AG10803 (cell line): ENCODE measurements at places on chromosomes 7 and 10.

DNA sequence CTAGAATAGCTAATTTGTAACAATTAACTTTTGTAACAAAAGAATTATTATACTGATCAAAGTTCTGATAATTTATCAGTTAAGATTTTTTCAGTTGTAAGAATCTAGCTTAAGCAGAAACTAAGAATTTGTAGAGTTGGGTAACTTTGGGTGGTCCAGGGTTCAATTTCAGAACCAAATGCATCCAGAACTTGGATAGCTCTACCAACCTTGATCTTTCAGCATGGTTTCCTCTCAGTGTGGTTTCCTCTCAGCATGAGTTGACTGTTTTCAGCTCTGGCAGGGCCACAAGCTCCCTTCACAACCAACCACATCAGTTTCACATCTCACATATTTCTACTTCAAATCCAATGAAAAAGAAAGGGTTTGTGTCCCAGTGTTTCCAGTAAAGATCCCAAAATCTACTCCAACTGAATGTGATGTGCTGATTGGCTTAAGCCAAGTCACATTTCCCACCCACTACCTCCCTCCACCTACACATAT lies 3.3 kb upstream of the FAS start:
- DNase-seq: peak; percentile 38

- peak; percentile 37 for DNase-seq
Measured at GRCh38 chr10:23525406-23525805, 86.5 kb downstream of the OTUD1 start.

DNA sequence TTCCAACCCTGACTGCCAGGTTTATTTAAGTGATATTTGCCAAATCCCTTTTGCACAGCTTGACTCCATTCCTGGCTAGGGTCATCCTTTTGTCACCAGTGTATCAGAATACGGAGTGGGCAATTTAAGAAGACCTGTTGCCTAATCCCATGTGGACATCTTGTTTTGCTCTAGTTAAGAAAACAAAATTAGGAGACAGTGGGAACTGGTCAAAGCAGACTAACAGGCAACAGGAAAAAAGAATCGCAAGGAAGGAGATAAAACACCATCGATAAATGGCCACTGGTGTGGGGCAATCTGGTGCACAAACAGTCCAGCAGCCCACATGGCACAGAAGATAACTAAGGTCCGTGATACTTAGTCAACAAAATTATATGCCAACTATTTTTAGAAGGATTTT lies 21.4 kb downstream of the KDM7A start:
- no peak for DNase-seq

GRCh38 chr10:72259491-72260238 lies 14.1 kb upstream of the DDIT4 start:
- DNase-seq: peak; percentile 70

DNA sequence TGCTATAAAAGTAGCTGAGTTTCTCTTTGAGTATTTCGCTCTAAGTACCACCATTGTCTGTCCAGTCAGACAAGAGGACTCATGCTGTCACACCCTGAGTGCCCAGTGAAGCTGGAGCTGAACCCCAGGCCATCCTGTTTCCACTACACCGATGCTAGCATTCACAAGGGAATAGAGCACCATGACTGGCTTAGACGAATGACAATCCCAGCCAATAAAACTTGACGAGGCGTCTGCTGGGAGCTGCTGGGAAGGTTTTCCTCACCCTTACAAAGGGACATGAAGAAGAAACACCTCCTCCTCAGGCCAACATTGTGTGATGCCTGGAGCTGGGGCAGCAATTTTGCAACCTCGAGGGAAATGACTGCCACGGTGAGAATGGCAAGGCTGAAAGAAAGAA lies 17.5 kb upstream of the SLIT1 start:
- no peak for DNase-seq

- no peak for DNase-seq
Measured at GRCh38 chr7:98668255-98668654, 51.2 kb downstream of the NPTX2 start.

GRCh38 chr7:50783801-50784507 lies 1.3 kb upstream of the GRB10 start:
- peak; percentile 17 for DNase-seq

DNA sequence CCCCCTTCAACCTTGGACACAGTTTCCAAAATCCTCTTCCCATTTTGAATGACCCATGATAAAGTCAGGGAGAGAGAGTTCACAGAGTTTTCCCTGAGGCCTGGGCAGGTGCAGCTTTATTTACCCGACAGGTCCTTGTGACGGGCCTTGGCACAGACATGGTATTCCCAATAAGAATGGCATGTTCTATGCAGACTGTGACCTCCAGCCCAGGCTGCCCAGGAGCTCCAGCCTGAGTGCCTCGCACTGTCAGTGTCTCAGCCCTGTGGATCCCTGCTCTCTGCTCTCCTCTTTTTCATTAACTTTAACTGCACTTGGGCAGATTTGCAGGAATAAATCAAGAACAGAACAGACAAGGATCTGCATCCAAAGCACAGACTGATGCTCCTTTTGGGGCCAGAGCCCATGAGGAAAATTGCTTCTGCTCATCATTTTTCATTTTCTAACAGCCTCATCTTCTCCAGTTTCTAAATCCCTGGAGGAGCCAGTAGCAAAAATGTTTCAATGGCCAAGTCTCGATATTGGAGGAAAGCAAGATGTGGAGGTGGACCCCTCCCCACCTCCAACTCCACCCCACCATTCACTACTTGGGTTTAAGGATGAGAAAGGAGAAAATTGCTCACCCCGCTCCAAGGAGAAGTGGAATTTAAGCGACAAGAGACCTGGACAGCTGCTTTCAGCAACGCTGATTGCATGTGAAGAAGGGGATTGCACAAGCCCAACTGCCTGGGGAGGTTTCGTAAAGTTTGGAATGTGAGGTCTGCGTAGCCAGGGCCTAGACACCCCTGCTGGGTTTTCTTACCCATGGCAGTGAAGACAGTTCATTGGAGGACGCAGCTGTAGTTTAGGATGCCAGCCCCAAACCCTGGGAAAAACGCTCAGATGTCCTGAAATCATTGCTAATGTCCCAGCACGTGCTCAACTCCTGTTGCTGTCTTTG lies 225.9 kb downstream of the WDR11 start:
- peak; percentile 69 for DNase-seq

DNA sequence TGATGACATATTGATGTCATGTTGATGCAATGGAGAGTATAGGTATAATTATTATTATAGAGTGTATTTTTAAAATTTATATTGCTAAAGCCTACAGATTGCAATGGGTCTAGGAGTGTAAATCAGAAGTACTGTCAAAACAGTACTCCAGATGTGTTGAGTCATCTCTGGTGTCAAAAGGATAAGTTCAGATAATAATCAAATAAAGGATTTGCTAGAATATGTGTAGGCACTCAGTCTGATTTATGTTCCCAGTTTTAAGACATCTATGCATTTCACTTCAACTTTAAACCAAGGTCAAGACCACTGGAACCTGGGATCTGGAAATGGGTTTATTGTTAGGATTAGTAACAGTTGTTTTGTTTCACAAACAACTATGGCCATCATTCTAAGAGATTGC lies 342.3 kb upstream of the BMPER start:
- DNase-seq: peak; percentile 45

- DNase-seq: peak; percentile 35
Measured at GRCh38 chr7:106283831-106284713, 711 bp downstream of the NAMPT start.

- DNase-seq: no peak
Measured at GRCh38 chr10:113524120-113524519, 28.7 kb upstream of the HABP2 start.

GRCh38 chr10:88417387-88418030 lies 165.6 kb downstream of the RNLS start:
- no peak for DNase-seq

DNA sequence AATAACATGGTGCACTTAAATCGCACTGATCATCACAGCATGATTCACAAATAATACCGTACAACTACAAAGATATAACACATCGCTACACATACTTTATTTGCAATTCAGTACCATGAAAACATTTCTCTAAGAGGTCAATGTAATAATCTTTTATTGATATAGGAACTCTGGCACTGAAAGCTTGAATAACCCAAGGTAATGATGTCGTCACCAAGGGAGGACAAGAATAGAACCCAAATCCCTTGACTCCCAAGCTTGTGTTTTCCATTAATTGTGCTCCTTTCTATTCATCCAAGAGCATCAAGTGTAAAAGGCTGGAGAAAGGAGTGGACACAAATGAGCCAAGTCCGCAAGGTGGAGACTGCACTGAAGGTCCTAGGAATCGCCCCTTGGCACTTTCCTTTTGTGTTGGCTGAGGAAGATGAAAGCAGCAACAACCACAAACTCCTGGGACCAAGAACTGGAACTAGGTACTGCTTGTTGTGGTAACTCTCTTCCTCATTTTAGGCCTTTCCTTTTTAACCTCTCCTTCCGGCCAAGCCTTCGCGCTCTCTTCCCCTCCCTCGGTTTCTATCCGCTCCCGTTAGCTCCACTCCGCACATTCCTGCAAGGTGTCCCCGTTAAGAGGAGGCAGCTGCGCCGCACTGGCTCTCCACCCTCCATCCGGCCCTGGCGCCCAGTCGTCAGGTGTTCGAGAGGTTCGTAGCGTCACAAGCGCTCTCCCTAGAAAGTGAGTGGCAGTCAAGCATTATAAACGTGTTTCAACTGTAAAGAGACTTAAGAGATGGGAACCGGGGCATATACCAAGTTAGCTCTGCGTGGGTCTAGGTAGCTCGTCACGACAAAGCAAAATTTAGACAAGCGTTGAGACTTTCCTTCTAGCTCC lies 1.0 kb upstream of the CBLL1 start:
- no peak for DNase-seq

DNA sequence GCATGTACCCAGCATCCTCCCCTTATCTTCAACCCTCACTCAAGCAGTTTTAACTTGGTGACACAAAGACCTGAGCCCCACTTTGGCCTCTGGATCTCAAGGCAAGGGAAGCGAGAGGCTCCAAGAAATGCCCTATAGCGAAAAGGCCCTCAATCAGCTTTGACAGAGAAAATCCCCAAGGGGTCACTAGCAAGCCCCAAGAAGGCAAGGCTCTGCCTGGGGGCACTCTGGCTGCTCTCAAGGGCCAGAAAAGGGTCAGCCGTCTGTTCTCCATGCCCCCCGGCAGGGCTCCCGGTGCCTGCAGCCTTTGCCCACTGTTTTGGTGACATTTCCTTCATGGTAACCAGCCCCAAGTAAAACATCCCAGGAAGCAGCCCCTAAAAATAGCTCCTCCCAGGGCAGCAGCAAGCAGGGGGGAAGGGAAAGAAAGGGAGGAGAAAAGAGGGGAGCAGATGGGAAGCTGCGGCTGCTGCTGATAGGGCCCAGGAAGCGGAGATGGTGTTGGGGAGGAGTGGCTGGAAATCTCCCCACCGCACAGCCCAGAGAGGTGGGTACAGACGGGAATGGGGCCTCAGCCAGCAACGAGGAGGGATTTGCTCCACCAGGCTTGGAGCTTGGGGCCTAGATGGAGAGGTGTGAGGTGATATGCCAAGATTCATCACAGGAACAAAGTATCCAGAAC lies 7.1 kb downstream of the CAMK2G start:
- DNase-seq: no peak

GRCh38 chr7:21945454-21946221 lies at the start of gene CDCA7L:
CDCA7L (minus strand) TSS chr7:21945899; CDS start chr7:21945804, 95 bp downstream.
- DNase-seq: peak; percentile 62

DNA sequence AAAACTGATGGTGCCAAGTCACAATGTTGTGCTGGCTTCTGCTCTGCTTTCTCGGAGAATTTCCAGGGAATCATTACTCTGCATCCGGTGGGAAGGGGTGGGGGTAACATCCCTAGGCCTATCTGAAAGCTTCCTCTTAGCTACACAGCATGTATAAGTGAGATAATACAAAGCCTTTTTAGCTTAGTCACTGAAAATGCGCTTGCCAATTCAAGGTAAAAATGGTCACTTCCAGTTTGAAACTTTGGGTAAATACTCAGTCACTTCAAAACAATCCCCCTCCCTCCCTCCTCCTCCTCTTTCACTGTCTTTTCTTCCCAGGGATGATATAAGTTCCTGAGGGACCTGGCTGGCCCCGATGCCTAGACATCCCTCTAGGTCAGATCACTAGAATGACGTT lies 57.3 kb upstream of the APBB1IP start:
- DNase-seq: no peak

DNA sequence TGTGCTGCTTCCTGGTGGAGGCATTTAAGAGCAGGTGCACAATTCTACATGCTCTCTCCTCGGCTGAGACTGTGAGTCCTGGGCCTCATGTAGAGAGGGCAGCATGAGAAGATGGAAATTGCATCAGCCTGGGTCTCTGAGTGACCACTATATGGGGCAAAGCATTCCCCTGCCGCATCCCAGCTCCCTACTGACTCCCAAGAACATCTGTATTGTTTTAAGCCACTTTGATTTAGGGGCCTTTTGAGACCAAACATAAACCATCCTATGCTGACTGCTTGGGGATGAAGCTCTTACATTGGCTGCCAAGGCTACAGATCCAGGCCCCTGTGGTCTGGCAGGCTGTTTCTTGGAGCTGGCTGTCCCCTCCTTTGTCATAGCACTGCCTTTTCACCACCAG lies 101.3 kb upstream of the TBX20 start:
- no peak for DNase-seq

GRCh38 chr10:69479240-69480067 lies 28.2 kb downstream of the TSPAN15 start:
- DNase-seq: peak; percentile 65

GRCh38 chr10:101079874-101080273 lies 18.1 kb downstream of the KAZALD1 start:
- DNase-seq: no peak

DNA sequence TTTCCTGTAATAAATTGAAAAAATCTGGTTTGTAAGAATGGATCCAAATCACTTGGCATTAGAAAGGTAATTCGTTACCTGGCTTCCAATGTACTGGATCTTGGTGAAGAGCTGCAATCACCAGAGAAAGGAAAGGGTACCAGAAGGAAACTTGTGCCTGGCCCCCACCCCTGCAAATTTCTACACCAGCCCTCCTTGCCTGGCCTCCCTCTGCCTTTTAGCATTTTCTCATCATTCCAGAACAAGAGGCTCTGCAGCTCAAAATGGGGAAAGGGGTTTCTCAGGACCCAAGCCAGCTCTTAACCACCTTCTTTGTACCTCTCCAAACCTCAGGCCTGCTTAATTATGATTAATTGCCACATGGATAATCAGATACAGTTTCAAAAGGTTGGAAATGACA lies 612.8 kb upstream of the MGMT start:
- DNase-seq: no peak

GRCh38 chr7:106552645-106553445 lies 108.1 kb downstream of the CCDC71L start:
- DNase-seq: no peak

GRCh38 chr7:69338144-69338543 lies 260.1 kb upstream of the AUTS2 start:
- peak; percentile 15 for DNase-seq

GRCh38 chr7:80496586-80496985 lies 15.3 kb downstream of the GNAT3 start:
- peak; percentile 21 for DNase-seq

DNA sequence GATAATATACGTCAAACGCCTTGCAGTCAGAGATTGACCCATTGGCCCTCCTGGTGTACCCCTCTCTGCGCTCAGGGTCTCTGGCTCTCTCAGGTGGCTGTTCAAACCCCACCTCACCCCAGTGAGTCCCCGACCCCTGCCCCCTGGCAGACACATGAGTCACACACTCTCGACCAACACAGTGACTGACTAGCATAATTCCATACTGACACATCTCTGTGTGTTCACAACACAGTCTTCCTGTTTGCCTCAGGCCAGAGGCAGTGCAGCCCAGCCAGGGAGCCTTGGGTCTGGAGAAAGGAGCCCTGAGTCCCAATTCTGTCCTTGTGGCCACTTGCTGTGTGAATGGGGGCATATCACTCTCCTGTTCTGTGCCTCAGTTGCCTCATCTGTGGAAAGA lies 40.1 kb downstream of the PALD1 start:
- no peak for DNase-seq

- peak; percentile 4 for DNase-seq
Measured at GRCh38 chr7:118104812-118105441, 79.0 kb upstream of the LSM8 start.
